ENCODE measurements at places on chromosomes 1 and 21.

GRCh38 chr1:156383023-156383422 is 14.0 kb downstream of the RHBG start:
- DNase-seq, result no peak

- no peak for DNase-seq
These were observed 22.3 kb downstream of the CDC42 start for GRCh38 chr1:22074803-22075202.

- no peak for DNase-seq
These were observed 37.7 kb downstream of the SH3GLB1 start for GRCh38 chr1:86741947-86742572.

- no peak for DNase-seq
These were observed 53.1 kb upstream of the GPR25 start for GRCh38 chr1:200819726-200820125.

GRCh38 chr1:151816548-151817352 is 11.5 kb upstream of the LINGO4 start:
- no peak for DNase-seq

GRCh38 chr1:9422911-9423505 is 116.3 kb upstream of the SLC25A33 start:
- no peak for DNase-seq

GRCh38 chr1:48017716-48018115 is 20.5 kb upstream of the TRABD2B start:
- no peak for DNase-seq

DNA sequence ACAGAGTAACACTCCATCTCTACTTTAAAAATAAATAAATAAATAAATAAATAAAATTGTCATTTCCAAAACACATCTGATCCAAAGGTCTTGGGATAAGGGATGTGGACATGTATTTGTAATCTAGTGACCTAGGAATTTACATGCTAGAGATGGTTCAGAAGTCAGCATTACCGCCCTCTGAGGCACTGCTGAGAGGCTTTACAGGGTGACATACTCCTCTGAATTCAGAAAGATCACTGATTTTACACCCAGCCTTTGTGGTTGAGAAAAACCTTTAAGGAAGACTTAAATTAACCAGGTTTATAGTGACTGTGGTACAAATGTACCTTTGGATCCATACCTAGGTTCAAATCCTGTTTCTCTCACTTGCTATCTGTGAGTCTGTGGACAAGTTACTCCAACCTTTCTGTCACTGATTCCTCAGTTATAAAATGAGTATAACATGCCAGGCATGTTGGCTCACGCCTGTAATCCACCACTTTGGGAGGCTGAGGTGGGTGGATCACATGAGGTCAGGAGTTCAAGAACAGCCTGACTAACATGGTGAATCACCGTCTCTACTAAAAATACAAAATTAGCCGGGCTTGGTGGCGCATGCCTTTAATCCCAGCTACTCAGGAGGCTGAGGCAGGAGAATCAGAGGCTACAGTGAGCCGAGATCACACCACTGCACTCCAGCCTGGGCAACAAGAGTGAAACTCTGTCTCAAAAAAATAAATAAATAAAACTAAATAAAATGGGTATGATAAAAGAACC is 20.1 kb downstream of the OSBPL9 start:
- DNase-seq, result no peak
